ENCODE measurements at places on chromosomes 7 and 10.
A peak's percentile ranks its signal among the peaks of the same experiment; 100 is the strongest.

DNA sequence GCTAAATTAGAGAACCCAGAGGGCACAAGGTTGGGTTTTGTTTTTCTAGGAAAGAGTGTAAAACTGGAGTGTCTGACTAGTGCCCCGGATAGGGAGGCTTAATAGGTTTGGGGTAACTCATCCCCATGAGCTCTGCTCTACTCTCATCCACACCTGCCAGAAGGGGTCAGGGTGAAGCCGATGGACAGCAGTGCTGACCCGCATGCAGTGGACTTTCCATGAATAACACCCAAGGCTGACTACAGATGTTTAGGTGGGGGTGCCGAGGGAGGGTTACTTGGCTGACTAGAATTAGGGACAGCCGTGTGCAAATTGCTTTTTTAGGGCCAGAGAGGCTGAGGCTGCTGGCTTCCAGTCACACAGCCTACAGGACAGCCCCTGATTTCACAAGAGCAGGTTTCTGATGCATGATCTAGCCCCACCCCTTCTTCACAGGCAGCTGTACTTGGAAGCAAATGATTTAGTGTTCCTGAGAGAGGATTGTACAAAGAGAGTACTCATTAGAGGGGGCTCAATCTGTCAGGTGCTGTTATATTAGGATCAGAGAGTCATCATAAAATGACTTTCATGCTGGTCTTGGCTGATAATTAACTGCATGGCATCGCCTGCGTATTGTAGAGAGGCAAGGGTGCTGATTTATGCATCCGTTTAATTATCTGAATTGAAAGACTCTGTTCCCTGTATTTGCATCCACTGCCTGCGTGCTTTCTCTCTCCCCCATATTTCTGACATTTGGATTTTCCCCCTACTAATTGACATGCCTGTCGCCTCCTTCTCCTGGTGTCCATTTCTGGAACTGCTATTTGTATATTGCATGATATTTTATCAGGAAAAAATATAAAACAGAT is 9.5 kb downstream of the INHBA start:
- DNase-seq = no peak

DNA sequence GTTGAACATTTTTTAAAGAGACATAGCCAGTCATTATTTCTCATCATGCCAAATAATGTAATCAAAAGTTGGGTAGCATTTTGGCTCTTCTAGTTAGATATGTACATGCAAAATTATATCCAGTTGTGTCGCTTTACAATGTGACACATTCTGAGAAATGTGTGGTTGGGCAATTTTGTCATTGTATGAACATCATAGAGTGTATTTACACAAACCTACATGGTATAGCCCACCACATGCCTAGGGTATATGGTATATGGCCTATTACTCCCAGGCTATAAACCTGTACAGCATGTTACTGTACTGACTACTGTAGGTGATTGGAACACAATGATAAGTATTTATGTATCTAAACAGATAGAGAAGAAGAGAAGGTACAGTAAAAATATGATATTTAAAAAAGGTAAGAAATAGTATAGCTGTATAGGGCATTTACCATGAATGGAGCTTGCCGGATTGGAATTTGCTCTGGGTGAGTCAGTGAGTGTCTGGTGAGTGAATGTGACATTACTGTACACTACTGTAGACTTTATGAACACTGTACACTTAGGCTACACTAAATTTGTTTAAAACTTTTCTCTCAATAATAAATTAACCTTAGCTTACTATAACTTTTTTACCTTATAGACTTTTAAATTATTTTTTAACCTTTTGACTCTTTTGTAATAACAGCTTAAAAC is 16.5 kb downstream of the ZNF365 start:
- no peak for DNase-seq

DNA sequence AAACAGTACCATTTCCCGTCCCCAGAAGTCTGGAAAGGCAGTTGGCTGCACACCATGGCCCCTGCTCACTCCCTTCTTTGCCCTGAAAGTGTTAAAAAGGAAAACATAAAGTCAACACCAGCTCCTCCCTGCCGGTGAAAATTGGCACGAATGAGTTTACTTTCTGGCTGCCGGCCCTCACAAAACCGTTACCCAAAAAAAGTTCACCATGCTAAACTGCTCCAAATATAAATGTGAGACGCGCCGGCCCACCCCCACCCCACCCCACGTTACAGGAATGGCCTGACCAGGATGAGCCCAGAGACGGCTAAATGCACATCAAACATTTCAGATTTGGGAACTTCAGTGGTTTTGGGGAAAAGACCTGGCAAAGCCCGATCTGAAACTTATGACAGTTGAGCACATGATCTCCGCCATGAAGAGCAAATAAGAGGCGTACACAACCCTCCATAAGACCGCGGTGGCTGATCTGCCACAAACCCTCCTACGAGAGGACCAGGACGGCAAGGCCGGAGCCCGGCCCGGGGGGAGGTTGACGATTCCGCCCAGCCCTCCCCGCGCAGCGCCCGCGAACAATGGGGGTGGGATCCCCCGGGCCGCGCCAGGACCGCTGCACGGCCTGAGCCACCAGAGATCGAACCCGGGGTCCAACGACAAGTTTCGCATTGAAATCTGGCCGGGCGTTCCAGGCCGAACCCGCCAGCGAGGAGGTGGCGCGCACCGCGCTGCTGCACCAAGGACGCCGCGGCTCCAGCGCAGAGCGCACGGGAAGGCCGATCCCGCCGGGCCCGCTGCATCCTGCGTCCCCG is 952 bp downstream of the DIP2C start:
- peak; percentile 63 for DNase-seq

DNA sequence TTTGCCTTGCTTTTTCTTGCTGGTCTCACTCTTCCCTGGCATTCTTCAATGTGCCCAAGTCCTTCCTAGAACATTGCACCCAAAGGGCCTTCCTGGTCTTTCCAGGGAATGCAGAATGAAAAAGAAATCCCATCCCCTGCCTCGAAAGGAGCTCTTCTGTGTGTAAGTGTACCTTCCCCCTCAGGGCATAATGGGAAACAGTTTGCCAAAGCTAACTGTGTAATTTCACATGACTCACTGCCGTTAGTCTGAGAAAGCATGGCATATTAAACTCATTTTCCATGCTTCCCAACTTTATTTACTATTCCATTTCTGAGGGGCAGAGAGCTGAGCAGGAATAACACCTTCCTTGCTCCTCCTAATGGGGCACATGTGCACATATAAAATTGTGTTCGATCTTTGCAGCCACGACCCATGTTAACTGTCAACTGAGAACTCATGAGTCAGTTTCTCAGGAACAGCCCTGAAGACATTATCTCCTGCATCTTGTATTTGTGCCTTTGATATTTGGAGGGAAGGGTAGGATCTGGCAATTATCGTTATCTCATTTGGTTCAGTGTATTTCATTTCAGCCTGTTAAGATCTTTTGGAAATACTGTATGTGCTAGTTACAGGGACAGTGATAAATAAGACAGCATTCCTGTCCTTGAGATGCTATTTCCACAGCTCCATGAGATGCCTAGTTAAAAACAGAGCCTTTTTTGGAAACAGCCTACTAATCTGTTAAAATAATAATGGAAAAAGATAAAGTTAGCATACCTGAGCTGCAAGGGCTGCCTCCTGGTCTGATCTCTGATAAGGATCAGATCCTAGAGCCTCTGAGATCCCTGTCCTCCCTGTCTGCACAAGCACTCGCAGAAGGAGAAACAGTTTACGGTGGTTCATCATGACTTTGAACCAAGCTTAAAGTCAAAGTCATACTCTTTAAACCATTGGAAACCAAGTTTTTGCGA is 42.3 kb downstream of the IKZF1 start:
- no peak for DNase-seq

DNA sequence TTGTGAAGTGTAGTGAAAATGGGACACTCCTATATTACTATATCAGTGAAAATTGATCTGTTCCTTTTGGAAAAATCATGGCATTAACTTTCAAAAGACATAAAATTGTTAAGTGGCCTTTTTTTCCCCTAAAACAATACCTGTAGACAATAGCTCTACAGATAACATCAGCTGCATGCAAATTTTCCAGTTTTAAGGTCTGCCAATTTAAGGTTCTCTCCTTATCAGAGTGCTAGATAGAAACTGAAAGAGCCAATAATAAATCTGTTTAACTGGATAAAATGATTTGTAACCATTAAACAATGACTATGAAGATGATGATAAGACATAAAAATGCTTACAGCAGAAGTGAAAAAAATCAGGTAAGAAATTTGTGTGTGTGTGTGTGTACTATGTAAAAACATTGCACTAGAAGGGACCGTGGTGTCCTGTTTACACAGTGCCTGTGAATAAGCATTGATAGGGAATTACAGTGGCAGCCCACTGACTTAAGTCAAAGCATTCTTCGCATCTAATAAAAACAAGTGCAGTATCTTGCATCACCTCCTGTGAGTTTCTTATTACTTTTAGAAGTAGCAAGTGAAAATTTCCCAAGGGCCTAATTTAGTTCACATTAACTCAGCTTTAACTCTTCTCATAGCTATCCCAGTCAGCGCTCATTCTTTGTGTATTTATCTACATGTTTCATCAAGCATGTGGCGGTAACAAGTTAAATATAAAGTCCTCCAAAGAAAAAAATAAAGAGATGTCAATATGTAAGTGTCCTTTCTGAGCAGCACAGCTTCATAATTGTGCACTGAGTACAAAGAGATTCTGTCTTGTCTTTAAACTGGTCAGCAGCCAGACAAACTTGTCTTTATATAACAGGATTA is 261.9 kb downstream of the ARL4A start:
- DNase-seq = peak; percentile 19

DNA sequence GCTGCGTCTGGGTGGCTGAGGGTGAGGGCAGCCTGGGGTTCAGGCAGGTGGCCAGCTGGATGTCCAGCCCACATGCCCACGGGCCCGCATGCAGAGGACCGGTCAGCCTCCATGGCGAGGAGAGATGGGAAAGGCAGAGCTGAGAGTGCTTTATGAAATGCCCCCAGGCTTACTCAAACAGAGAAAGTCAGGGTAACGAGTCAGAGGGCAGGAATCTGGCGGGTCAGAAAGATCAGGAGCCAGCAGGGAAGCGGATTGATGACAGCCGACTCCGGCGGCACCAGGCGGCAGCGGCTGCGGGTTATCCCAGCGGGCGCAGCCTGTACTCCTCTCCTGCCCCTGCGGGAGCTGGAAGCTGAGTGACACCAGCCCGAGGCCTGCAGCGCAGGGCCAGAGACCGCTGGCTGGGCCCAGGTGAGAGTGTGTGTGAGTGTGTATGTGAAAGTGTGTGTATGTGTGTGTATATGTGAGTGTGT is 13.4 kb downstream of the SLC13A4 start:
- no peak for DNase-seq

DNA sequence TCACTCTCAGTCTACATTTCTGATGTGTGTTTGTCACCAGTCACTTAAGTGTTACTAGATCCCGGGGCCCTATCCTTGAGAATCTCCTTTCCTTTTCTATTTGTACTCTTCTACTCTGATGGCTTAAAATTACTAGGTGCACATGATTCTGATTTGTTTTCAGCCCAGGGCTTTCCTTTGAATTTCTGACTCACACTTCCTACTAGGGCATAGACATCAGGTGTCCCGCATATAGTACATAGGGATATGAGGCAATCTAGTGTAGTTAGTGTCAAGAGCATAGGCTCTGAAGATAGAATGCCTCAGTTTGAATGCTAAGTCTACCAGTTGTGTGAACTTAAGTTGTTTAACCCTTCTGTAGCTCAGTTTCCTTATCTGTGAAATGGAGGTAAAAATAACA is 49.4 kb upstream of the LRRN3 start:
- no peak for DNase-seq

DNA sequence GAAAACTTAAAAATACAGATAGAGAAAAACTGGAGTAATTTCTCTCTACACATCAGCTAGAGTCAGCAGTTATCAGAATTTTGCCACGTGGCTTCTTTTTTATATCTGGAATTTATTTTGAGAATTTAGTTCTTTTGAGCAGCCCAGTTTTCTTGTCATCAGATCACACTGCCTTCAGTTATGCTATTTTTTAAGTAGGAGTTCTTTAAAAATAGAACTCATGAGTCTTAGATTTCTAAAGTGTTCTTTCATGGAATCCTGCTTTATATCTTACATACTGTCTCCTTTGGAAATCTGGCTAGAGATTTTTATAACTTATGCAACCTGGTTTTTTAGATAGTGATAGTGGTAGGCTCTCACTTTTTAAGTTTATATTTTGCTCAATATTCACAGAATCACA is 24.2 kb downstream of the AGR2 start:
- DNase-seq = no peak

DNA sequence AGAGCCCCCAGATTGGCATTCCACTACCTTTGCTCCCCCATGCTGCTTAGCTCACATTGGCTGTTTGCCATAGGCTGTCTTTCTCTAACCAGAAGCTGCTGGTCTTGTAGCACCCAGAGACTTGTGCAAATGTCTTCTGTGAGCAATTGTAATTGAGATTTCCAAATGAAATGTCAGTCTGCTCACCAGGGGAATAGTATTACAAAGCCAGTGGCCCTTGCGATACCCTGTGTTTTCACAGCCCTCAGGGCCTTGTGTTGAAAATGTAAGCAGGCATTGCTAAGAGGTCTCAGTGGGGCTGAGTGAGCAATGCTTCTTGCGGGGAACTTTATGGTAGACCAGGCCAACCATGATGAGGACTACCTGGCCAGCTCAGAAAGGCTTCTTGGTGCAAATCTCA is 746.5 kb downstream of the LRMDA start:
- DNase-seq = peak; percentile 45

- DNase-seq = no peak
Measured at GRCh38 chr7:167090-167855, 25.1 kb upstream of the FAM20C start.

DNA sequence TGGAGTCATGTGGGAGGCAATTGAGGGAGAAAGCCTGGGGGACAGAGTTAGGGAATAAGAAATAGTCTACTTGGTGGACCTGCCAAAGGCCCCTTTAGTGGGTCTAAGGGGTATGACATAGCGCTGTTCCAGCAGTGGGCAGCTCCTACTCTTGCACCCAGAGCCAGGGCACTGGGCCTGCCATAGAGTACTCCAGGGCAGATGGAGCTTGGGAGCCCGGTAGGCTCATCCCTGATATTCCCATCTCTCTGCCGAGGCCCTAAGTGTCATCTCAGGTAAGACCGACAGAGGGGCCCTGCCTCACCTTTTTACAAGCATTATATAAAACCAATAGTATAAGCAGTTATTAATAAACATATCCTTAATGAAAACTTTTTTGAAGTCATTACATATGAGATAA is 9.6 kb downstream of the SAMD9L start:
- DNase-seq = no peak
